ENCODE measurements at places on chromosomes 13 and 19.
A peak's percentile ranks its signal among the peaks of the same experiment; 100 is the strongest.

- no peak for DNase-seq
Measured at GRCh38 chr19:4012092-4012974, 4.8 kb downstream of the PIAS4 start.

DNA sequence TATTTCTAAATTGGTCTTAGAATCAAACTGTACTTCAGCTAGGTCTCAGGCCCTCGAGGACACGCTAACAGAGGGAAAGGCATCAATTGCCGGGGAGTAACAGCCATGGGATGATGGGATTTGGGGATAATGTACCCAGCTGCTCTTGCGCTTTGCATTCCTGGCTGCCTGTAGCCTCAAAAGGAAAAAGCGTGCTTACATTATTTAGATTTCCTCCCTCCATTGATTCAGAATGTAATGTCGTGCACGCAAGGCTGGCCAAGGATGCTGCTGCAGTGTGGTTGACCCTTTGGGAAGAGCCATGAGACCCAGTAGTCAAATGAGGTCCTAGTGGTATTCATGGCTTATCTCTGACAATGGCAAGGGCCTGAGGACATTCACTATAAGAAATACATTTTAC lies 95.1 kb downstream of the SLC7A1 start:
- DNase-seq: no peak

DNA sequence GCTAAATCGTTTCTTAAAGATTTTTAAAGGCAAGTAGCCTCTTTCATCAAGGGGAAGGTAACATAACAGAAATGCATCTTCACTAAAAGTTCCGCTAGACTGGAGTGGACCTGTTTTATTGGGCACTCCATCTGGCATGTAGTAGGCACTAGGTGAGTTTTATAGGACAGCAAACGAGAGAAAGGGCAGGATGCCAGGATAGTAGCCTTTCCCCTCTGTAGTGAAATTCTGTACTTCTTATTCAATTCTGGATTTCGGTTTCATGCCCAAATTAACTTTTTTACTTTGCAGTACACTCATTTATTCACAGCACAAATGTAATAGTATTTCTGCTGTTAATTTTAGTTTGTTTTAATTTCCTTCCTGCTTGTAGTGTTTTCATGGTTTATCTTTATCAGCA lies 45.2 kb downstream of the GPR180 start:
- DNase-seq: no peak

GRCh38 chr19:52590728-52591127 lies 20.6 kb downstream of the ZNF701 start:
- peak; percentile 16 for DNase-seq

Measured in CD4-positive, alpha-beta T cell treated with Interleukin-17A for 1 hour (primary cell).